ENCODE measurements at places on chromosomes 16 and 17.

DNA sequence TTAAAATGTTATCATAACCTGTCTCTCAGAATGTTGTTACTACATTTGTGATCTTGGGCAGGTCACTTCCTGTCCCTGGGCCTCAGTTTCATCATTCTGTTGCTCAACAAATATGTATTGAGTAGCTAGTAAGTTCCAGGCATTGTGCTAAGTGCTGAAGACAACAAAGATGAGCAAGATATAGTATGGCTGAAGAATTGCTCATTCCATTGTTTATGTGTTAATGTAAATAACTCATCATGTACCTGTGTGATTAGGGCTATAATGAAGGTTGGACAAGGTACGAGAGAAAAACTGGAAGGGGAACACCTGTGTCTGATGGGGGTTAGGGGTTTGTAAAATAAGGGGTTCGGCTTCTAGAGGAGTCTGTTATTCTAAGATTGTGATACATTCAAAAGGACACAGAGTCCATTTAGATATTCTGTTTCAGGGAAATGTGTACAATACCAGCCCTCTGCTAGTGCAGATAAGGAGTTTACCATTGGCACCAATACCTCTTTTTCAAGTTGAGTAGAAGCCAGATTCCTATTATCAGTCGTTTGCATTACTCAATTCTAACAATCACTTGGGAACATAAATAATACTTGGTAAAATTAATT lies 20.0 kb downstream of the TUBG1 start:
- no peak for DNase-seq

DNA sequence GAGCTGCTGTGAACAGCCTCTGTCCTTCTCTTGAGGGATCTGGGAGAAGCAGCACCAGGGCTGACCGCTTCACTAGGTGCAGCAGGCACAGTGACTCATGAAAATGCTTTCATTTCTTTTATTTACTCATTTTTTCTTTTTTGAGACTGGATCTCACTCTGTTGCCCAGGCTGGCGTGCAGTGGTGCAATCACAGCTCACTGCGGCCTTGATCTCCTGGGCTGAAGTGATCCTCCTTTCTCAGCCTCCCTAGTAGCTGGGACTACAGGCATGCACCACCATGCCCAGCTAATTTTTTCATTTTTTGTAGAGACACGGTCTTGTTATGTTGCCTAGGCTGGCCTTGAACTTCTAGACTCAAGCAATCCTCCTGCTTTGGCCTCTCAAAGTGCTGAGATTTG lies 216.8 kb upstream of the EEF2KMT start:
- DNase-seq: no peak

DNA sequence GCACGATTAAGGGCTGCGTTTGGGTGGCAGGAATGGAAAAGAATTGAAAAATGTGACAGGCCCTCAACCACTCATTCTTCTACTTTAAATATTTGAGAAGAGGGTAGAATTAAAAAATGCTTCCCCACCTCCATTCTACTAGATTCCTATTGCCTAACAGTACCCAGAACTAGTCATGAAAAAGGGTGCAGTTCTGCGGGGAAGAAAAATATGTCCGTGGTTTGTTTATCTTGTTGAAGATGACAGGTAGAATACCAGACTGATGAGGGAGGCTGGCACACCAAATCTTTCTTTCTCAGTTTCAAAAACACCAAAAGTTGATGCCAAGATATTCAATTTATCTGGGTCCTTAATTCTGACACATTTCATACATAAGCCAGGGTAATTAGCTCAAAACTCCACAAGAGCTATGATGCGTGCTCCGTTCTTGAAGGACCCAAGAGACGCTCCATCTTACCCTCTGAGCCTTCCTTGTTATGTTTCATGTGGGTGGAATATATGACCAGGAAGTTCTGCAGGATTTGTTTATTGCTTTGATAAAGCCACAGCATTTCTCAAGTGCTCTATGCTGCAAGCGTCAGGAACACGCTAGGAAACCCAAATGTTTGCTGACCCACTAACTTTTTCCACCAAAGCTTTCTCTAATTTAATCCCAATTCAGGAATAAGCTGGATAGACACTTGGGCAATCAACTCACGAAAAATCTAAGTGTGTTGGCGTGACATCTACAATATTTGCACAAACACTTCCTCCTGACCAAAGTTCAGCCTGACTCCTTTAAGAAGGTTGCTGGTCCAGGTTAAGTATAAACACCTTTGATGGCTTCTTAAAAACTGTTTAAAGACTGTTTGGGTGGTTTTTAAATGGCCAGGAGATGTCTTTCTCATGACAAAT lies 20.6 kb upstream of the GAN start:
- no peak for DNase-seq

DNA sequence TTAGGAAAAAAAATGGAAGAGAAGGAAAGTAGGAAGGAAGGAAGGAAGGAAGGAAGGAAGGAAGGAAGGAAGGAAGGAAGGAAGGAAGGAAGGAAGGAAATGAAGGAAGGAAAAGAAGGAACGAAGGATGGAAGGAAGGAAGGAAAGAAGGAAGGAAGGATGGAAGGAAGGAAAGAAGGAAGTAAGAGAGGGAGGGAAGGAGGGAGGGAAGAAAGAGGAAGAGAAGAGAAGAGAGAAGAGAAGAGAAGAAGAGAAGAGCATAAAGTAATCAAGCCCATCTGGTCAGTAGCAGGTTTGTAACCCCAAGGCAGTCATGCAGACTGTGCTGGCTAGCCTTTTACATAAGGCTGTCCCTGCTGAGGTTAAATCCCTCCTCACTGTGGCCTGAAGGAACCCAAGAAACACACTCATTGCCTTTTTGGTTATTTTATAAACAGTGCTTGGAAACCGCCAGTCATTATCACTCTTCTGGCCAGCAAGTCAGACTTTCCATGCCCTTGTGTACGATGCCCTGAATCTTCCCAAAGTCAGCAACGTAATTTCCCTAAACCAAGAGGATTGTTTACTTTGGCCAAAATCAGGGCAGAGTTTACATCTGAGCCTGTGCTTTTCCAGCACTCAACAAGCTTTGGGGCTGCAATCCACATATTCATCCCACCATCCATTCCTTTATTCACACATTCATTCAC lies 409.6 kb upstream of the MAF start:
- DNase-seq: no peak

DNA sequence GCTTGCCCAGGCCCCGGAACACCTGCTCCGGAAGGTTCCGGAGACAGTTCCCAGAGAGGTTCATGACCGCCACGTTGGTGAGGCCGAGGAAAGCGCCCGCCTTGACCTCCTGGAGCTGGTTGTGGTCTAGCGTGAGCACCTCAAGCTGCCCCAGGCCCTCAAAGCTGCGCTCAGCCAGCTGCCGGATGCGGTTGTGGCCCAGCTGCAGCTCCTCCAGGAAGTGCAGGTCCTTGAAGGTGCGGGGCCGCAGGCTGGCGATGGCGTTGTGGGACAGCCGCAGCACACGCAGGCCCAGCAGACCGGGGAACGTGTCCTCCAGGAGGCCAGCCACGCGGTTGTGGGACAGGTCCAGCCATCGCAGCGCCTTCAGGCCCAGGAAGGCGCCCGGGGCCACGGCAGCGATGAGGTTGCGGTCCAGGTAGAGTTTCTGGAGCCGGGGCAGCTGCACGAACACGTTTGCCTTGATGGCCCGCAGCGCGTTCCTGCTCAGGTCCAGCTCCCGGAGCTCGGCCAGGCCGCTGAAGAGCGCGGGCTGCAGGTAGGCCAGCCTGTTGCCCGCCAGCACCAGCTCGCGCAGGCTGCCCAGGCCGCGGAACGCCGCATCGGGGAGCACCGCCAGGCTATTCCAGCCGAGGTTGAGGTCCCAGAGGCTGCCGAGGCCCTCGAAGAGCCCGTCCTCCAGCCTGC lies 2.1 kb downstream of the IGFALS start:
- DNase-seq: no peak

- DNase-seq: no peak
These were observed 4.2 kb downstream of the BBS2 start for GRCh38 chr16:56515665-56516064.

DNA sequence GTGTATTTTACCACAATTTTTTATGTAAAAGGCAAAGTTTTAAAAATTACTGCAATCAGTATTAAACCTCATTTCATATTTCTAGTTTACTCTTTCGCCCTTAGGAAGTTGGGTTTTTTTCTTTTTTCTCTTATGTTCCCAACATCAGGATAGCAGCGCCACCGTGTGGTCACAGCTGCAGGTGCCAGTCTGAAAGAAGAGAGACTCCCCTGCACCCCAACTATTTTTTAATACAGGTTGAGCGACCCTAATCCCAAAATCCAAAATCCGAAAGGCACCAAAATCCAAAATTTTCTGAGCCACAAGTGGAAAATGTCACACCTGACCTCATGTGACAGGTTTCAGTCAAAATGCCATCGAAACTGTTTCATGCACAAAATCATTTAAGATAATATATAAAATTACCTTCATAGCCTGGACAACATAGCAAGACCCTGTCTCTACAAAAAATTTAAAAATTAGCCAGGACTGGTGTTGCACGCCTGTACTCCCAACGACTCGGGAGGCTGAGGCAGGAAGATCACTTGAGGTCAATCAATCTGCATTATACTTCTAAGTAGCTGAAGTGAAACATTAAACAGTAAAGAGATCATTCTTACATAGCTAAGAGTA lies 21.8 kb upstream of the ASGR2 start:
- peak; percentile 57 for DNase-seq

DNA sequence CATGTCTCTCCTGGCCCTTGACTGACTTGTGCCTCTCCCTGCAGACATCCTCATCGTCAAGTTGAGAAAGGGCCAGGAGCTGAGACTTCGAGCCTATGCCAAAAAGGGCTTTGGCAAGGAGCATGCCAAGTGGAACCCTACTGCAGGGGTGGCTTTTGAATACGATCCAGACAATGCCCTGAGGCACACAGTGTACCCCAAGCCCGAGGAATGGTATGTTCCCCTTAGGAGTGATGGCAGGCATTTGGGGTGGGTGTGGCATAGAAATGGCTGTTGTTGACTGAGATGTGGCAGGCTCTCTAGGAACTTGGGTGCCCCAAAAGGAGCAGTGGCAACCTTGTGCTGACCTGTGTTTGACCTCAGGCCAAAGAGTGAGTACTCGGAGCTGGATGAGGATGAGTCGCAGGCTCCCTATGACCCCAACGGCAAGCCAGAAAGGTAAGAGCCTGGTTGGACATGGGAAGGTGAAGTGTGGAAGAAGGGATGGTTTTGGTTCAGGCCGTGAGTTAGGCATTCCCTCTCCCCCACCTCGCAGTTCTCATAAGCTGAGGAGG lies 7.5 kb downstream of the POLR2C start:
- no peak for DNase-seq

DNA sequence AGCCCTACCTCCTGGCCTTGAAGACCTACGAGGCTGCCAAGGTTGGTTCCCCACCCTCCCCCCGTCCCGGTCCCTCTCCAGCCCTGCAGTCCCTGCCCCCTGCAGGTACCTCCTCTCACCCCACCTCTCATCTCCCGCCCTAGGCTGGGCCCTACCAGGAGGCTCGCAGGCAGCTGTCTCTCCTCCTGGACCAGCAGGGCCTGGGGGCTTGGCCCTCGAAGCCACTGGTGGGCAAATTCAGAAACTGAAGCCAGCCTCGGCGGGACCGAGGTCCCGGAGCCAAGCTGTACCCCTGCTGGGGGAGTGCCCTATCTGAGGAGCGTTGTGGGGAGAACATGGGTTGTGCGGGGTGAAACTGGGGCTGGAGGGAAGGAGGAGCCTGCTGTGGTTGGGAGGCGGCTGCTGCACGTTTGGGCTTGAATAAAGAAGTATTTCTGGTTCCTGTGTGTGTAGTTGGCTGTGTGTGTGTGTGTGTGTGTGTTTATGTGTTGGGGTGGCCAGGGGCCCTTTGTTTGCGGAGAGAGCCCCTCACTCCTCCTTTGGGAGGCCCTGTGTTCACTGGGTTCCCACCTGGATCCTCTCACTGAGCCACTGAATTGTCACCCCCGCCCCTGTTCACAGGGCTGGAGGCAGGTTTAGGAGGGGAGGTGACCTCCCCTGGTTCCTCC lies 5.9 kb downstream of the ADAD2 start:
- DNase-seq: no peak

GRCh38 chr17:32486111-32486700 lies 587 bp upstream of the CDK5R1 start:
- DNase-seq: peak; percentile 45

- no peak for DNase-seq
These were observed 74.5 kb downstream of the RPGRIP1L start for GRCh38 chr16:53629151-53629550.

DNA sequence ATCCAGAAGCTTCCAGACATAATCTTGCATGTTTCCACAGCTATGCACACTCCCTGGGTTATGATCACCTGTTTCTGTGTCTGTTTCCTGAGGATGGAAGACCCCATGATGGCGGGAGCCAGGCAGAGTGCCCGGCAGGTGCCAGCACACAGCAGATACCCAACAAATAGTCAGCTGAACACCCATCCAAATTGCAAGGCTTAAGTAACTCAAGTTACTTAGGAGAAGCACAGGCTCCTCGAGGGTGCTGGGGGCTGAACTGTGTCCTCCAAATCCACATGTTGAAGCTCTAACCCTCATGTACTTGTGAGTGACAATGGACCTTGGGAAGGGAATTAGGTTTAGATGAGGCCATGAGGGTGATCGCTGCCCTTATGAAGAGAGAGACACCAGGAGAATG lies 79.5 kb upstream of the DOC2B start:
- no peak for DNase-seq

GRCh38 chr17:57463103-57463885 lies 207.0 kb downstream of the MSI2 start:
- DNase-seq: no peak

GRCh38 chr16:2855536-2855935 lies 2.4 kb downstream of the PRSS22 start:
- DNase-seq: no peak

DNA sequence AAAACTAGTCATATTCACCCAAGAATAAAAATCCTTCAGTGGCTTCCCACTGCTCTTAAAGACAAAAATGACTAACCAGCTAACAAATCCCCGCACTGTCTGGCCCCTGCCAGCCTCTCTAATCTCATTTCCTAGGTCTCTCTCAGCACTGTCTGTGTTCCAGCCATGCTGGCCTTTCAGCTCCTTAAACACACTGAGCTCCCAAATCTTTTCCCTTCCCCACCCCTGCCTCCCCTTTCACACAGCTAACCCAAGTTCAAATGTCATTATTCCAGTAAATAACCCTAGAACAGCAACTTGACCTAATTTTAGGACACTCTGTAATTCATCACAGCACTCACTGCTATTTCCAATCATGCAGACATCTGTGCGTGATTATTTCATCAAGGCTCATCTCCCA lies 7.8 kb downstream of the SHCBP1 start:
- DNase-seq: no peak

DNA sequence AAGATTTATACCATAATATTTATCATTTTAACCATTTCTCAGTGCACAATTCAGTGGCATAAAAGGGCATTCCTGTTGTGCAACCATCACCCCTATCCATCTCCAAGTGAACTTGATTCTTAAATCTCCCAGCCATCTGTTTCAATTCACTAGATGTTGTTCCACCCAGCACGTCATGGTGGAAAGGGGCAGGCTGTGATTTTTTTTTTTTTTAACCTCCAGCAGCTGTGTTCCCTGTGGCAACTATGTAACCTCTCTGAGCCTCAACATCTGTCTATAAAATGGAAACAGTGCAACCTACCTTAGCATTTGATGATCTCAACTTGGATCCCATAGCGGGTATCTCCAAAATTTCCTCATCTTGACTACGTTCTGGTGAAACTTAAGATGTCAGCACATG lies 604.5 kb downstream of the WWOX start:
- no peak for DNase-seq

GRCh38 chr17:73609758-73610157 lies 34.5 kb downstream of the SDK2 start:
- no peak for DNase-seq

Data from stimulated activated CD8-positive, alpha-beta memory T cell treated with anti-CD3 and anti-CD28 coated beads, Interleukin-2, amount 100 ng/mL, for 1 hour (primary cell).